ENCODE measurements at places on chromosomes 7 and 10.

DNA sequence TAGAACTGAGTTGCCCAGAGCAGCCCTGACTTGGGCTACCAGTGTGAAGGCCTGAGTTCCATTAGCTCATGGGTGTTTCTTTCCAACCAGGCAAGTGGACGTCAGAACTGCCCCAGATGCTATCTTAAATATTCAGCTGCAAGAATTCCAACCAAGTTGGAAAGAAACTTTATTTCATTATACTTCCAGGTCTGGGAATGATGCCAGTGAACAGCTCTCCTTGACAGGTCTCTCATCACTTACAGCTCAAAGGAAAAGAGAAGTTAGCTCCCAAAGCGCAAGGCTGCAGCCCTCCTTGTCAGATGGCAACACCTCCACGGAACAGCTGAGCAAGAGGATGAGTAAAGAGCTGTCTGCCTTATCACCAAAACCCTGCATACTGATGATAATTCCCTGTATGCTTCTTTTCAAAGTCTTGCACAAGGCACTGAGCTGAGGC, 255.5 kb upstream of the AOAH start:
- no peak for DNase-seq

GRCh38 chr7:39353615-39354376, 212.4 kb upstream of the YAE1 start:
- no peak for DNase-seq

DNA sequence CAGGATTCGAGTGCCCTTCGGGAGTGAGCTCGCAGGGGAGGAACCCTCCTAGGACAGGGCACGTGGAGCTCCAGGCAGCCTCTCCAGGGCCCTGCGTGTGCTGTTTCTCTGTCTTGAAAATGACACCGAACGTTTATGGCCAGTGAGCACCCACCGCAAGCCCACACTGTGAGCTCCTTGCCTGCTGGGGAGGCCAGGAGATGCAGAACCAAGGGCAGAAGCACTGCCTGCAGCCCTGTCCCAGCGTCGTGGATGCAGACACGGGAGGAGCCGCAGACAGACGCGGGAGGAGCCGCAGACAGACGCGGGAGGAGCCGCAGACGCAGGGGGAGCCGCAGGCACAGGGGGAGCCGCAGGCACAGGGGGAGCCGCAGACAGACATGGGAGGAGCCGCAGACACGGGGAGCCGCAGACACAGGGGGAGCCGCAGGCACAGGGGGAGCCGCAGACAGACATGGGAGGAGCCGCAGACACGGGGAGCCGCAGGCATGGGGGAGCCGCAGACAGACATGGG, 314.4 kb downstream of the PTPRN2 start:
- DNase-seq, result no peak

DNA sequence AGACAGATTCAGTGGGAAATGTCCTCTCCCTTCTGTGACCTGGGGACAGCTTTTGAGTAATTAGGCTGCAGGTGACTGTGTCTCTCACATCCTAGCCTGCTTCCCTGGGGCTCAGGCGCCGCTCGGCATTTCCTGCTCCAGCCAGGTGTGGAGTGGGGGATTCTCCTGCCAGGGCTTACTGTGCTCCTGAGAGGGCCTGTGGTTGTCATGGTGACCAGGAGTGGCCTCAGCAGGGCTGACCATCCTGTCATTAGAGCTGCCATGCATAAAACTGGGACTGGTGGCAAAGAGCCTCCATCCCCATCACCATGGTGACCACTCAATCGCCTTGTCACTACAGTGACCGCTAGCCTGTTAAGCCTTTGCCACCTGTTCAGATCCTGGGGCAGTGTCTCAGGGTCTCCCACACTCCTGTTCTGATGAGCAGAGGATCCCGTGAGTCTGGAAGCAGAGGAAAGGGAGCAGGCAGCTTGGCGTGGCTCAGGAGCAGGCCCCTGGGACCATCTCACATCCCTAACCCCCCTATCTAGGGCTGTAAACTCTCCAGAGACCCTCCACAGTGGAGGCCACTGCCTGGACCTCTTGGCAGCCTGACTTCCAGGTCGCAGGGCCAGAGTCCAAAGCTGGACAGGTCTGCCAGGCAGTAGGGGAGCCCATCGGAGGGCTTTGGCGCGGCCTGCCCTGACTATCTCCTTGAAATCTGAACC, at the start of gene GCK:
GCK (minus strand) TSS at position 154 of the 707 bp plus-strand sequence. CDS start 486 bp downstream, outside the sequence.
- no peak for DNase-seq

- peak; percentile 48 for DNase-seq
Measured at GRCh38 chr10:60312818-60313588, 76.7 kb downstream of the ANK3 start.

- DNase-seq, result no peak
Measured at GRCh38 chr7:16113058-16113457, 308.3 kb downstream of the CRPPA start.

DNA sequence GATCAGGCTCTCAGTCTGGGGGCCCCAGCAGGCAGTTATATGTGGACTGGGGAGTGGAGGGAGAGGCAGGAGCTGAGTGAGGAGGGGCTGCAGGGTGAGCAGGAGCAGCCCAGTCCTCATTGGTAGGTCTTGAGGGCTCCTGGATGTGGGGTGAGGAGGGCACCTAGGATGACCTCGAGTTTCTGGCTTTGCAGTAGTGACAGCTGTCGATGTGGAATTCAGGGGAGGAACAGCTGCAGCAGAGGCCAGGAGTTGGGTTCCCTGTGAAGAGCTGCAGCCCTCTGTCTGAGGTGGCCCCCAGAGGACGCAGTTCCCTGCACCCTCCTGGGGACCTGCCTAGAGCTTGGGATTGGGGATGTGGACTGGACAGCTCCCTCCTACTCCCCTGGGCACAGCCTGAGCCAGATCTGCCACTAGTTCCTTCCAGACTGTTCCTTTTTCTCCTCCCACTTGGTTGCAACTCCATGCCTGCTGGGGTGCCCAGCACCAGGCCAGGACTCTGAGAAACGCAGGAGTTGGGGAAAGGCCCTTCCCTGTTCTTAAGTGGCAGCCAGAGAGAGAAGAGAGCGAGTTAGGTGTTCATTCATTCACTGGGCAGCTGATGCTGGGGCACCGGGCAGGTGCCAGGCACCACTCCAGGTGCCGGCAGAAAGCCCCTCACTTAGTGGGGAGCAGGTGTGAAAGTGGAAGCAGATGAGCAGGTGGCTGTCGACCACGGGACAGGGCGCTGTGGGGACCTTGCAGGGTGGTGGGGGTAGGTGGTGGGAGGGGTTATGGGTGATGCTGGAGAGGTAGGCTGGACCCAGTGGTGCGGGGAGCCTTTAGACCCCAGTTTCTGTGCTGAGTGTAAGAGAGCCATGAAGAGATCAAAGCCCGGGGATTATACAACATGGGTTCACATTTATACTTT, 57.9 kb downstream of the PRF1 start:
- no peak for DNase-seq

DNA sequence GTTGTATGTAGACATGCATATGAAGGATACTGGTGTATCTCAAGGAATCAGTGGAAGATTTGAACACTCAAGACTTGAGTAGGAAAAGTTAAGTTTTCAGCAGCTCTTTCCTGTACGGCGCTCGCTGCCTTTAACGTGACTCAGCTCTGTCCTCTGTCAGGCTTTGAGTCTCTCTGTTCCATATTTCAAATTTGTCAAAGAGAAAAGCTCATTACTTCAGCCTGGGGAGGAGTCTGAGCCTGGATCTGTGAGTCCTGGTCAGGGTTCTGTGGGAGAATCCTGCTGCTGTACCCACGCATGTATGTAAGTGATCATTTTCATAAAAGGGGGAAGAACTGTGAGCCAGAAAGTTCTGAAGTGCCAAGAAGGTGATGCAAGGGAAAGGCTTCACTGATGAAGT, 13.8 kb upstream of the MPP7 start:
- DNase-seq, result no peak

- no peak for DNase-seq
Measured at GRCh38 chr10:32307609-32308008, 39.3 kb downstream of the EPC1 start.

GRCh38 chr10:48466611-48467240, 138.1 kb downstream of the ARHGAP22 start:
- DNase-seq, result no peak

DNA sequence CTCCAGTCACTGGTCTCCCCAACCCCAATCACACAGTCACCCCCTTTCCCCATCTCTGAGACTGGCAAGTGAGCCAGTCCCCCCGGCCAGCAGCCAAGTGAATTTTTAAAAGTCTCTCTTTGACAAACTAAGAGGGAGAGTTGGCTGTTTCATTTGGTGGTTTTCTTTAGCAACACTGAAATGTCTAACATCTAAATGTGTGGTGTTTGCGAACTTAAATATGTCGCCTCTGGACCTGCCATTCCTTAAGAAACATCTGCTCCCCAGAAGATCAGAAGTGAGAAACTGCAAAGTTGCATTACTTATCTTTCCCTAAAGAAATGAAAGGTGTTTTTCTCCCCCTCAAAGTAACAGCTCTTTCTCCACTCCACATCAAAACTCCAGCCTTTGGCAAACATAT, 34.7 kb upstream of the PLXNA4 start:
- DNase-seq, result no peak

DNA sequence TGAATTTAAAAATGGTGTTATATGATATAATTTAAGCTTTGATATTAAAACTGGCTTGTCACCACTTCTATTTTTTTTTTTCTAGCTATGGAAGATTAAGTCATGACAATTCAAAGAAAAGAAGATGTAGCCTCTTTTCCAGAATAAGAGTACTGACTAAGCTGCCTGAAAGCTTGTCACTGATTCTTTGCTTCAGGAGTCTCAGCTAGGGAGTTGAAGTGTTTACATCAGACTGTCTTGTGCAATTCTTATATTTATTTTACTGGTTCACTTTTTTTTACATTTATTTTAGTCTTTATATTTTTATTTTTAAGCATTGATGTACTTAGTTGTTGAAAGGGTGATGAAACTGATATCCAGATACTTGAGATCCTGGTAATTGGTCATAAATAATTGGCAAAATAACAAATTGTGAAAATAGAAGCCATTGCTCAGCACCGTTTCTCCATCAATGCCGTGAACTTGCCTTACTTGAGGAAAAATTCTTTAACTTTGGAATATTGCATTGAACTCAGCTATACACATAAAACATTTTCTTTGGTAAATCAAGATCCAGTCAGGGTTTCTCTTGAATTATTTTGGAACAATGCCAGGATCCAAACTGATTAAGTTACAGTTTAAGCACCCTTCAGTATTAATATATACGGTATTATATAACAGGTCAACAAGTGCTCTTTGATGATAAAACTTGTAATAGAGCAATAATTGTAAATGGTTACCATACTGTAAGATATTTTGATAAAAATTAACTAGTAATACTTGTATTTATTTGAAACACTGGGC, 156.4 kb downstream of the PHTF2 start:
- no peak for DNase-seq

DNA sequence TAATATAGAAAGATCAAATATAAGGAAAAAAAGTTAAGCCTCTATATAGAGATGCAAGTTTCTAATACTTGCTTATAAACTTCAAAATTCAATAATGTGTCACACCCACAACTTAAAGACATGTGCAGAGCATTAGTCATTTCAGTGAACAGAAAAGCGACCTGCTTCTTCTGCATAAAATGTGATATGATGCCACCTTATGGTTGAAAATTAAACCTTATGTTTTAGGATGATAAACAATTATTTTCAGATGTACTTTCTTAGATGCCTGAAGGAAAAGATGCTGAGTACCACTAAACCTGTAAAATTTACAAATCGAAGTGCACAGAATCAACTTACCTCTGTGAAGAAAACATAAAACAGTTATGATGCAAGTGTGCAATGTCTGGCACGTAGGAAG, 96.0 kb downstream of the MTERF1 start:
- DNase-seq, result peak; percentile 58

DNA sequence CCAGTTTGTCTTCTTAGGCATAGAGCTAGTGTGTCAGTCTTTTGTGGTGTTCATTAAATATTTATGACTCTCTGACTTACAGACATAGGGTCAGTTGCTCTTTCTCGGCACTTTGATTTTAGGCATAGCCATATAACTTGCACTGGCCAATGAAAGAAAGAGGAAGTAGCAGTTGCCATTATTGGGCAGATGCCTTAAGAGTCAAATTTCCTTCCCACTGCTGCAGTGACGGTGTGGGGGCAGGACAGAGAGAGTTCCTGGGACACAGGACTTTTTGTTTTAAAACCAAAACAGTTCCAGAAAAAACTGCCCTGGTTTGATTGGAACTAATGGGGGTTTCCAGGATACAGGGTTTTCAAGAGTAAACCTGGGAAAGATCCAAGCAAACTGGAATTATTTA, 60.2 kb upstream of the PHF14 start:
- DNase-seq, result no peak

- no peak for DNase-seq
Measured at GRCh38 chr10:10902951-10903350, 114.7 kb upstream of the CELF2 start.

DNA sequence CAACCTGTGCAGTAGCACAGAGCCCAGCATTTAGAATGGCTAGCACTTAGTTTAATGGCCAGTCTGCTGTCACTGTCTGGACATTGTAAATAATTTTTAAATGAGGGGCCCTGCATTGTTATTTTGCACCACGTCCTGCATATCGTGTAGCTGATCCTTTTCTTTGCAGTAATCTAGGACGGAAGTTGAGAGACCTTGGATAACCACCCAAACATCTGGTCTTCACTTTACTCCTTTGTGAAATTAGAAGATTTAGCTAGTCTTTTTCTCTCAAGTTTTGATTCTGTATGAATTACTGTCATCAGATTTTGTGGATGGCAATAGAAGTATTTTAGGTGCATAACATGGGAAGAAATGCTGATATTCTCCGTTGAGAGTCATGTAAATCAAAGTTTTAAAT, 1.9 kb downstream of the MIOS start:
- no peak for DNase-seq

GRCh38 chr7:143013893-143014292, 13.0 kb downstream of the OR9A2 start:
- peak; percentile 85 for DNase-seq

- DNase-seq, result no peak
Measured at GRCh38 chr7:33463131-33463530, 333.8 kb downstream of the BBS9 start.

- DNase-seq, result no peak
Measured at GRCh38 chr10:128952856-128953255, 514.2 kb upstream of the MGMT start.

GRCh38 chr7:112874909-112875308, 84.7 kb upstream of the TMEM168 start:
- DNase-seq, result no peak

GRCh38 chr7:155811895-155812761, at the start of gene SHH:
Gene SHH (minus strand): TSS chr7:155812463. CDS start chr7:155812122, 341 bp downstream.
- no peak for DNase-seq

- DNase-seq, result no peak
Measured at GRCh38 chr7:38934051-38934450, 25.1 kb upstream of the VPS41 start.

DNA sequence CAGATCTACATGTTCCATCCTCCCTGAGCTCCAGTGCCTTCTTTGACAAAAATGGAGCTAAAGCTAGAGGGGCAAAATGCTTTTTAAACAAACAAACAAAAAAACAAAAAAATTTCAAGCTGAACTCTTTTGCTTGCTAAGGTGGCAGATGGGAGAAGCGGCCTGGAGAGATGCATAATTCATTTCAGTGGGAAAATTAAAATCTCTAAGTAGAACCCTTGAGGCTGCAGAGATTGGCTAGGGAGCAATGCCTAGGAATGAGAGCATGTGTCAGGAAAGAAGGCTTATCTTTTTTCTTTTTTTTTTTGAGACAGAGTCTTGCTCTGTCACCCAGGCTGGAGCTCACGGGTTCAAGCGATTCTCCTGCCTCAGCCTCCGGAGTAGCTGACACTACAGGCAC, 46.4 kb upstream of the SAMD8 start:
- no peak for DNase-seq
